AG20443 (cell line): ENCODE measurements at places on chromosomes 13 and 19.

DNA sequence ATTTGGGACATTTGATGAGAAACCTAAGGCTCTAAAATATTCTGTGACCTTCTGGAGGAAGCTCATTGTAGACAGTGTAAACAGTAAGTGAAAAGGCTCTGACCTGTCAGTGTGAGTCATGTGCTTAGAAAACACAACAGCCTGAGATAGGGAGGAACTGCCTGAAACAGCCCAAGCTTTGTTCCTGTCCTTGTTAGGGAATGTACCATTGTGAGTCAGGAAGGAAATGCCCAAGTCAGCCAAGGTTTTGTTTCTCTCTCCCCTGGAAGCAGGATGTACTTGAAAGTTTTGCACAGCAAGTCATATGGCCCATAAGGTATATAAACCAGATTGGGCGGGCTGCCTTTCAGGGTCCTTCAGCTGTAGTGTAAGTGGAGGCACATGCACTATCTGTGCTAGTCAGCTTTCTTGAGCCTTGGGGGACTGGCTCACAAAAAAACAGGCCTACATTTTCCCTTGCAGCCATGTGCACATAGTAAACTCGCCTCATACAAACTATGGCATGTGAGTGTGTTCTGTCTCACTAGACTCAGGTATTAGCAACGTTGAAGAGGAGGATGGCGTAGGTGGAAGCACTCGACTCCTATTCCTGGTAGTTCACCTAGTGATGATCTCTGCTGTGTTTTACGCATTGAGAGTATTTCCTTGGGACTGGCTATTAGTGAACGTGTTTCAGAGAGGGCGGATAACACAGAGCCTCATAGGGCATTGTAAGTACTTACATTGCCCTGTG is 141.2 kb upstream of the KLHL1 start:
- DNase-seq, result no peak

DNA sequence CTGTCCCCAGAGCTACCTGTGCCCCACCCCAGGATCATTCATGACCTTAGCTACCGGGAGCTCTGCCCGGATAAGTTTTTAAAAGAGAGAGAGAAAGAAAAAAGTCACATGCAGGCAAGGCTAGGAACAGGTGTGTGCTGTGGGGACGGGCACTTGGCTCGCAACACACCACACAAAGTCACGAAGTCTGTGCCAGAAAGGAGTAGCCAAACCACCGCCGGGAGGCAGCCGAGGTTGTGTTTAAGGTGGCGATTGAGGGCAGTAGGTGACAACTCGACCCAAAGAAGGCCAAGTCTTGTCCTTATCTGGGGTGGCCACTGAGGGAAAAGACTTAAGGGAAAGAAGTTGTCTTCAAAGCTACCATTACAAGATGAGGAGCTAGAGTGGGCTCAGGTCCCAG is 4.6 kb upstream of the TSHZ3 start:
- no peak for DNase-seq

GRCh38 chr13:32610977-32611376 is 24.7 kb downstream of the PDS5B start:
- DNase-seq, result no peak

- DNase-seq, result no peak
Observed at GRCh38 chr19:9144920-9145319, 4.7 kb downstream of the ZNF317 start.

DNA sequence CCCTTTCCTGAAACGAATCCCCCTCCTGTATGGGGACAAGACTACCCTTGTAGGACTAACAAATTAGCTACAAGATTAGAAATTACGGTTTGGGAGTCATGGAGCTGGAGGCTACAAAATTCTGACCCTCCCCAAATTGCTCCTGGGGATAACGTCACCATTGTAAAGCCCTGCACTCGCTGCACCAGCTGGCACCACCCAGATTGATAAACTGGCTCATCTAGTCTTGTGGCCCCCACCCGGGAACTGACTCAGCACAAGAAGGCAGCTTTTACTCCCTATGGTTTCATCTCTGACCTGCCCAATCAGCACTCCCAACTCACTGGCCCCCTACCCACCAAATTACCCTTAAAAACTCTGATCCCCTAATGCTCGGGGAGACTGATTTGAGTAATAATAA is 150.6 kb upstream of the TSC22D1 start:
- DNase-seq, result no peak

DNA sequence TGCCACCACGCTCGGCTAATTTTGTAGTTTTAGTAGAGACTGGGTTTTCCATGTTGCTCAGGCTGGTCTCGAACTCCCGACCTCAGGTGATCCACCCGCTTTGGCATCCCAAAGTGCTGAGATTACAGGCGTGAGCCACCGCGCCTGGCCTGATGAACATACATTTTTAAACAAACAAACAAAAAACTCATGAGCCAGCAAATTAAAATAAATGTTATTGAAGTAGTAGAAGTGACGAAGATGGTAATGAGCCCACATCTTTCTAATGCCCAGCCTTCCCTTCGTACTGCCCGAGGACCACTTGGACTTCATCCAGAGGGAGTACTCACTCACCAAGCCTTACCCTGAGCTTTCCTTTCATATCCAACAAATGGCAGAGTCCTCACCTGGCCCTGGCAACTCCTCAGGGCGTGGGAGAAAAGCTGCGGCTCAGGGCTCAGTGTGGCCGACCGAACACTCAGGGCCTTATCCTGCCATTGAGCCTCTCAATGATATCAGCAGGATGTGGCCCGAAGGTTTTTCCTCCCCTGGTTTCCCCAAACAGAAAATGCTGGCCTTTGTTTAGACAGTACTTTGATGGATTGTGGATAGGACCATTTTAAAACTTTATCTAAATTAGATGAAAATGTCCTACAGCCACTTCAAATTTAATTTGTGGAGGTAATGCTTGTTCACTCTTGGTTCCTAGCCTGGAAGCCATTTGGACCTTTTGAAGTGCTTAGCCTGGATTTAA is 22.8 kb upstream of the ABCC4 start:
- no peak for DNase-seq

DNA sequence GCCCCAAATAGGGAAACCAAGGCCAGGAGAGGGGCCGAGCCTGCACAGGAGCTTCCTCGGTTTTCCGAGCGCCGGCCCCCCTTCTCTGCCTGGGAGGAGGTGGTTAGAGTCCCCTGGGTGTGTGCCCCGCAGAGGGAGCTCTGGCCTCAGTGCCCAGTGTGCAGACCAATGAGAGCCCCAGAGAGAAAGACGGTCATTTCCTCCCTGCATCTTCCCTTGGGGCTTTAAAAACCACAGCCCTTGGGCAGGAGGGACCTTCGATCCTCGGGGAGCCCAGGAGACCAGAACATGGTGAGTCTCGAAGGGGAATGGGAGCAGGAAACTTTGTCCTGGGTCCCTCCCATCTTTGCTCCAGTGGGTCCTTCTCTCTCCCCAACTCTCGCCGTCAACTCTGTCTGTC is at the start of gene C5AR1:
TSS of gene C5AR1 (plus strand) at position 254 of the 400 bp plus-strand sequence. CDS start at position 289, 35 bp downstream.
- no peak for DNase-seq
